Activated CD4-positive, alpha-beta T cell treated with anti-CD3 and anti-CD28 coated beads, Interleukin-2, amount 10 ng/mL, durations not matched to agents 24 days and 14 days (primary cell): ENCODE measurements at places on chromosomes 2 and 18.

DNA sequence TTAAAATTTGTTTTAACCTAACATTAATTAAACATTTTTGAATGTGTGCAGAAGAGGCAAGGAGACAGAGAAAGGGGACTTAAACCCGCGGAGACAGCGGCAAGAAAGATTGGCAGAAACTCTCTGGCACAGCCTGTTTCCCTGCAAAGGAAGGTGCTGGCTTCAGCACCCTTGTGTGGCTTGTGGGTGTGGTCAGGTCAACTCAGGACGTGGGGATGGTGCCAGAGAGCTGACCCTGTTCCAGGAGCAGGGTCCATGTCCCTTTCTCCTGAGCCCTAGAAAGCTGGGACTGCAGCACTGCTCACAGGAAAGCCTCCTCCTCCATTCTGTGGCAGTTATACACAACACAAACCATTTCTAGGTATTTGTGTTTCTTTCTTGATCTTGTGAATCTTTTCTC lies 176.2 kb upstream of the ST6GAL2 start:
- no peak overlapping the region for H3K4me3 ChIP-seq
- no peak for DNase-seq
- H3K27me3 ChIP-seq = no peaks in the 10 kb centered on the region
- no peaks in the 10 kb centered on the region for H3K4me1 ChIP-seq
- no peak overlapping the region for H3K27ac ChIP-seq
- no peaks in the 10 kb centered on the region for H3K36me3 ChIP-seq

- H3K4me3 ChIP-seq = no peak overlapping the region
- no peaks in the 10 kb centered on the region for H3K36me3 ChIP-seq
- H3K27me3 ChIP-seq = peaks cover 8% of the 10 kb centered on the region
- no peak for DNase-seq
Measured at GRCh38 chr2:105238664-105239240, 2.8 kb upstream of the GPR45 start.

- H3K4me3 ChIP-seq = peak overlapping the region; percentile 94
- peaks cover 29% of the 10 kb centered on the region for H3K36me3 ChIP-seq
- H3K27ac ChIP-seq = peak overlapping the region; percentile 92
- H3K4me1 ChIP-seq = peaks cover 34% of the 10 kb centered on the region
- H3K27me3 ChIP-seq = no peaks in the 10 kb centered on the region
Measured at GRCh38 chr2:237967463-237967951, 693 bp downstream of the UBE2F start.

GRCh38 chr18:41576643-41577042 lies 378.4 kb upstream of the PIK3C3 start:
- H3K4me3 ChIP-seq = no peak overlapping the region
- H3K27ac ChIP-seq = no peak overlapping the region
- DNase-seq = no peak
- no peaks in the 10 kb centered on the region for H3K36me3 ChIP-seq
- H3K4me1 ChIP-seq = no peaks in the 10 kb centered on the region

- H3K27ac ChIP-seq = no peak overlapping the region
- peaks cover 13% of the 10 kb centered on the region for H3K27me3 ChIP-seq
- no peak overlapping the region for H3K4me3 ChIP-seq
- no peak for DNase-seq
- peaks cover 2% of the 10 kb centered on the region for H3K36me3 ChIP-seq
Measured at GRCh38 chr2:71063216-71063615, 5.2 kb upstream of the NAGK start.

DNA sequence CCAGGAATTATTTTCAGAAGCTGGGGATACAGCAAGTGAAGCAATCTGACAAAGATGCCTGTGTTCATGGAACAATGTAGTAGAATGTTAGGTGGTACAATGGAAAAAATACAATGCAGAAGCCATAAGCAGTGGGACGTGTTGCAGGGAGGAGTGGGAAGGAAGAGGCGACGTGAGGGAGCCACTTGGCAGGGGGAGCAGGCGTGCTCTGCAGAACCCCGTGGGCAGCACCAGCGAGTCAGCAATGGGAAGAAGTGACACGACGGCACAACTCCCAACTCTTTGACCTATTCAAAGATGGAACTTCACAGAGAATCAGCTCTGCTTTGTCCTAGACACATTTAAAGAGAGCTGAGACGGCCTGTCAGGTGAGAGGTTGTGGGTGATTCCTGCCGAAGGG lies 30.5 kb downstream of the PRELID3A start:
- H3K27ac ChIP-seq = no peak overlapping the region
- H3K4me1 ChIP-seq = peaks cover 2% of the 10 kb centered on the region
- no peaks in the 10 kb centered on the region for H3K27me3 ChIP-seq
- no peak overlapping the region for H3K4me3 ChIP-seq
